ENCODE measurements at places on chromosomes 4 and X.

DNA sequence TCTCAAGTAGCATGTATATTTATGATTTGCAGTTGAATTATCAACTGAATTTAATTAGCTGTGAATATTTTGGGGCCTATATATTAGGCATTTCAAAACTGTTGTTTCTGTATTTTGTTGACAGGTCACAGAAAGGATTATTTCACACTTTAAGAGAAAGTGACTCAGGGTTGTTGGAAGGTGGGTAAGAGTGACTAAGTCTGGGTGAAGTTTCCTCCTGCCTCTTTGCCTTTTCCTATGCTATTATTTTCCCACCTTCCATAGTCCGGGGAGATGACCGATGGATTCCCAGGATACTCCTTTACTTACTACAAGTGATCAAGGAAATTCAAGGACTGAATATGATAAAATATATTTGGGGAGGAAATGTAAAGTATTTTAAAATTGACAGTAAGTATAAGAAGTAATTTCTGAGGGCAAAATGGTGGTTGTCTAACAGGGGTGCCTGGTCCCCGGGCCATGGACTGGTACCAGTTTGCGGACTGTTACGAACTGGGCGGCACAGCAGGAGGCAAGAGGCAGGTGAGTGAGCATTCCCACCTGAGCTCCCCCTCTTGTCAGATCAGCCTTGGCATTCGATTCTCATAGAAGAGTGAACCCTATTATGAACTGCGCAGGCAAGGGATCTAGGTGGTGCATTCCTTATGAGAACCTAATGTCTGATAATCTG is 175.5 kb upstream of the GPRIN3 start:
- DNase-seq = no peak

DNA sequence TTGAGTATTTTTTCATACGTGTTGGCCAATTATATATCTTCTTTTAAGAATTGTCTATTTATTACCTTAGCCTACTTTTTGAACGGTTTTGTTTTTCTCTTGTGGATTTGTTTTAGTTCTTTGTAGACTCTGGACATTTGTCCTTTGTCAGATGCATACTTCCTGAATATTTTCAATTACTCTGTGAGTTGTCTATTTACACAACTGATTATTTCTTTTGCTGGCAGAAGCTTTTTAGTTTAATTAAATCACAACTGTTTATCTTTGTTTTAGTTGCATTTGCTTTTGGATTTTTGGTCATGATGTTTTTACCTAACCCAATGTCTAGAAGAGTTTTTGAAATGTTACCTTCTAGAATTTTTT is 19.6 kb downstream of the UGT2B7 start:
- no peak for DNase-seq

DNA sequence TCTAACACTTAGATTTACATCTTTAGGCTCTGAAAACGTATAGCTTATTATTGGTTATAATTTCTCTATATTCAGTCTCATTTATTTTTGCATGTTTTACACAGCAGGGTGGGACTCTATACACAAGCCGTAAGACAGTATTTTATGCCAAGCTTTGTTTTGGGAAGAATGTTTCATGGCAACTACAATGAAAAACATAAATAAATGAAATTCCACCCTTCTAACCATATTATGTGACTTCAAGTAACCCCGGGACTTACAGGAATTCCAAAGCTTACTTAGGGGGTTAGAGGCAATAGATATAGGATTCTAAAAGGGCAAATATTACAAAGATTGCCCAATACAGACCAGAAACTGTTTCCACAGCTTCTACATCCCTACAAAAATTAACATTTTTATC is 370.9 kb downstream of the PRR32 start:
- no peak for DNase-seq

DNA sequence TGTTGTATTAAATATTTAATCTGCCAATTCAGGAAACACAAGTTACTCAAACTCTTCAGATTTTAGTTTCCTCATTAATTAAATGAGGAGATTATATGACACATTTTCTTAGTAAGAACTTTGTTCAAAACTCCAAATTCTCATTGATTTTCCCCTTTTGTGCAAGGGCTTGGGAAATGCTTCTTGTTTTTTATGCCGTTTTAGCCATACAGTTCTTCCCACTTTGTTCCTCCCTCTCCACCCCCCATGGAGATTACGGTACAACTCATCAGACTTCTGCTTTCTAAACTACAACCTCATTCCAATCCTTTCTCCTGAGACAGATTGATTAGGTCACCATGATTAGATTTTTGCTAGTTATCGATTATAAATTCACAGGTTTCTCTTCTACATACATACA is 10.9 kb upstream of the BBS7 start:
- DNase-seq = no peak

GRCh38 chrX:130216320-130216719 is 44.6 kb downstream of the RAB33A start:
- DNase-seq = no peak

- peak; percentile 10 for DNase-seq
Measured at GRCh38 chr4:112234952-112235609, 3.5 kb downstream of the AP1AR start.

DNA sequence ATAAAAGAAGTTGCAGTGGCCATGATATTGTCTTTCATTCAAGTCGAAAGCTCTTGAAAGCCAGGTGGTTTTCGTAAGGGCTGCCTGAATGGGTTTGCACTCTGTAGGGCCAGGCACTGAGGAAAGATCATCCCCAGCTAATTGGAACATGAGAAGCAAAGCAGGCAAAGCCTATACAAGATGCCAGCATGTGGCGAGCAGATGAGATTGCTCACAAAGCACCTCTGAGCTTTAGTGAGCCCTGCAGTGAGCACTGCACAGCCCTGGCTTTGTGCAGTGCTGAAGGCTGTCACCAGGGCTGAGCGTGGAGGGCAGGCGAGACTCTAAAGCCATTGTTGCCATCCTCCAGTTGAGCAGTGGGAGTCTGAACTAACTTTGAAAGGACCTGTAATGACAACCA is 53.8 kb downstream of the HADH start:
- peak; percentile 39 for DNase-seq

GRCh38 chr4:75733369-75733768 is 9.0 kb downstream of the USO1 start:
- no peak for DNase-seq

- no peak for DNase-seq
Measured at GRCh38 chr4:128241425-128241913, 46.1 kb downstream of the PGRMC2 start.

- DNase-seq = no peak
Measured at GRCh38 chrX:31543634-31544033, 471.8 kb upstream of the FTHL17 start.

DNA sequence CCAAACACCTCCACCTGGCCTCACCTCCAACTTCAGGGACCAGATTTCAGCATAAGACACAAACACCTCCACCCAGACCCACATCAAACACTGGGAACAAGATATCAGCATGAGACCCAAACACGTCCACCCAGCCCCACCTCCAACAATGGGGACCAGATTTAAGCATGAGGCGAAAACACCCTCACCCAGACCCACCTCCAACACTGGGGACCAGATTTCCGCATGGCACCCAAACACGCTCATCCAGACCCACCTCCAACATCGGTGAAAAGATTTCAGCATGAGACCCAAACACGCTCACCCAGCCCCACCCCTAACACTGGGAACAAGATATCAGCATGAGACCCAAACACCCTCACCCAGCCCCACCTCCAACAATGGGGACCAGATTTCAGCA is 210.0 kb downstream of the ASMT start:
- no peak for DNase-seq

DNA sequence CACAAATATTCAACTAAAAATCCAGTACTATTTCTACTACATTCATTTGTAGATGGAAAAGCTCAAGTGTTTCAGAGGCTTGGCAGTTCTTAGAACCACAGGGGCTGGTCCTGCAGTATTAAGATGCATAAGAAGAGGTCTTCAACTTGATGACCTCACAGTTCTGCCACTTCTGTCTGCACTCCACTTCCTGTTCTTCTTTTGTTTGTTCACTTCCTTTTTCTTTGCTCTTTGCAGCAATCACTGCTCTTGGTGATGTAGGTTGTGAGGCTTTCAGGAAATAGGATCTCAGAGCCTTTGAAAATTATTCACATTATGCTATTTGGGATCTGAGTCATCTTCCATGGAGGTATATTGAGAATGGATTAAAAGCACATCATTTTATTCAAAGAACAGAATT is 602.0 kb upstream of the CPEB2 start:
- DNase-seq = no peak

DNA sequence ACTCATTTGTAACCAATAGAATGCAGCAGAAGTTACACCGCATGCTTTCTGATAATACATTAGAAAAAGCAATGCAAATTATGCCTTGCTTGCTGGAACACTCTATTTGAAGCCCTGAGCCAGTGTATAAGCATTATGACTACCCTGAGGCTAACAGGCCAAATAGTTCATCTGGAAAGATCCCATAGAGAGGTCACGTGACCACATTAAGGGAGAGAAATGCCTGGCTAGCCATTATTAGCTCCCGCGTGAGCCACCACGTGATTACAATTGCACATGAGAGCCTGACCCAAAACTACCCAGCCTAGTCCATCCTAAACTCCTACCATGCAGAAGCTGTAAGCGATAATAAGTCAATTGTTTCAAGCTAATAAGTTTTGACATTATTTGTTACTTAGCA is 472.9 kb upstream of the GALNTL6 start:
- no peak for DNase-seq

DNA sequence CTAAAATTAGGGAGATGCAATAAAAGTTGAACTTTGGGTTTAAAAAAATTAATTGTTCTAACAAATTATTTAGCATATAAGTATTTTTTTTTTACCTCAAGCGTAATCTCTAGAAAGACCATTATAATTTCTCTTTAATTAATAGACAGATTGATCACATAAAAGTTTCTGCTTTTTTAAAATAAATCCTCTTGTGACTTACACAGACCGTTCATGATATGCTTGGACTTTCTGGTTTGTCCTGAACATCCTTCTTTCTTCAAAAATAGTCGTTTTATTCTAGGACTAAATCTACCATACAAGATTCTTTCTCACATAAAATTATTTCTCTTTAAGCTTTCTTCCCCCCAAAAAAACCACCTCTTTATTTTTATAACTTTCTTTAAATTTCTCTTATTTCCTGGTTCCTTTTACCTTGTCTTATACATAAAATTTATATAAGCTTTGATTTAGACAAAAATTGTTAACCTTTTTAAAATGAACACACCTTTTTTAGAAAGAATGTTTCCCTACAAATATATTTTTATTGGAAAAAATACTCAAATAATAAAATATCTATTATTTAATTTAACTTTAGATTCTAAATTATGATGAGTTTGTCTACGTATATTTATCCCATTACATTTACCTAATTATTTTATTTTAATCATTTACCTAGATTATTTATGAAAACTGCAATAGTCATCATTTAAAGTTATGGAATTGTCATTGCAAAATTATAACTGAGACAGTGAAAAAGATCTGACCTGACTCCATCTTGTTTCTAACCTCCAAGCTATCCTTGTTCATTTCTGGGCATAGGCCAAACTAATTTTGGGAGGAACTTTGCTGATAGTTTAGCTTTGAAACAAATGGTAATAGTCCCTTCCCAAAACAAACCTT is 37.6 kb downstream of the PGRMC2 start:
- no peak for DNase-seq

- DNase-seq = no peak
Measured at GRCh38 chr4:77845400-77845799, 17.2 kb upstream of the MRPL1 start.

DNA sequence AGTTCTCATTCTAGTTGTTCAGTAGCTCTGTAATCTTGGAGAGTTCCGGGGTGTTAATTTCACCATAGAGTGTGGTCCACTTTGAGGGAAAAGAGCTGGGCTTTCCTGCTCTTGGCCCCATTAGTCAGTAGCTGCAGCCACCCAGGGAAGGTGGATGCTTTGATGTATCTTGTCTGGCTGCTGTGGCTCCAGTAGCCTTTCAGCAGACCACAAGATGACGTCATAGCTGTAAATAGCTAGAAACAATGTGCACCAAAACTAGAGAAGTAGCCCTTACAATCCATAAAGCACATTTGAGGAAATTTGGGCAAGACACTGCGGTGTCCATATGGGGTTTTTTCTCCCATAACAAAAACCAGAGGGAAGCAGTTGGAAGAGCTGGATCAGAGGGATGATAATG is 32.9 kb upstream of the PRPS2 start:
- no peak for DNase-seq

GRCh38 chr4:150673793-150674192 is 91.8 kb downstream of the MAB21L2 start:
- no peak for DNase-seq

- DNase-seq = no peak
Measured at GRCh38 chr4:106299977-106300376, 16.0 kb downstream of the TBCK start.

- no peak for DNase-seq
Measured at GRCh38 chr4:14043203-14043602, 415.7 kb upstream of the BOD1L1 start.

GRCh38 chr4:95362906-95363558 is 185.7 kb downstream of the UNC5C start:
- DNase-seq = no peak

DNA sequence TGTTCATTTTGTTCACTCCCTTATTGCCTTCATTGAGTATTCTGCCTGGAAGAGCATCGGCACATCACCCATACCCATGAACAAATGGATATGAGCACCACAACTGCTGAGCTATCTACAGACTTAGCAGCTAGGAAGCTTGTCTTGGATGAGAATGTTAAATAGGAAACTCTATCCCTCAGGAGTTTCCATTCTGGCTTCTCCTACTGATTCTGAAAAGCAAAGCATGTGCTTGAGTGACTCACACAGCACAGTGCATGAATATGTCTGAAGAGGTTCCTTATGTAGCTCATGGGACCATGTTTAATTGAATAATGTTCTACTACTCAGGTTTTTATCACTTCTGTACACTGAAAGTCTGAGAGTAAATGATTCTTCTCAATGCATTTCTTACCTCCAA is 57.3 kb upstream of the MXRA5 start:
- no peak for DNase-seq

DNA sequence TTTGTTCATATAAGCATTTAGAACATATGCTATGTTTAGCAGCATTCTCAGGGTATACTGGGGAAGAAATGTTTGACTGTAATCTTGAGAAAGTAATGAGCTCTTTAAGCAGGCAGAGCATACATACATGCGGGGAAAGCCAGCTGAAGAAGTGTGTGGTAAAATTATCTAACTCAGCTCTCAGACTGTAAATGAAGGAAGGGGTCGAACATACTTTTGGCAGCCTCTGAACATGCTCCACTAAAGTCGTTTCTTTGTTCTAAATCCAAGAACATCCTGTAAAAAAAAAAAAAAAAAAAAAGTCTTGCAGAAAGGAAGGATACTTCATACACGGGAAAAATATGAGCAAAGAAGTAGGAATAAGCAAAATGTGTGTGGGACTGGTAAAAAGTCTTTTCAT is 224.8 kb downstream of the GRID2 start:
- DNase-seq = no peak

DNA sequence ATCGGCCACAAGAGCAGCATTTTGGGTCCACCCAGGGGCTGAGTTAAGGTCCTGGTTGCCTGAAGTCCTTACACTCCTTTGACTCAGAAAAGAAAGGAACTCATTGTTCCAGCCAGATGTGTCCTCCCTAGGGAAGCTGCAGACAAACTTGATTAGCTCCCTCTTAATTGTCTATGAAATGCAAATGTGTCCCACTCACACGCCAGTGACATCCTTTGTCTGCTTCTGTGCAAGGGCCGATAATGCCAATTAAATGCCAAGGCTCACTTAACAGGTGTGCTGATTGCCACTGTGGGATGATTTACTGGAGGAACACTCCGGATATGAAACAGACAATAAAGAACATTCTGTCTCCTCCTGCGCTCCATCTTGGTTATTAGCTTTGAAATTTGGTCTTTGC is 332.9 kb upstream of the CPEB2 start:
- DNase-seq = no peak
